Memory B cell (primary cell): ENCODE measurements at places on chromosomes 7 and 10.

DNA sequence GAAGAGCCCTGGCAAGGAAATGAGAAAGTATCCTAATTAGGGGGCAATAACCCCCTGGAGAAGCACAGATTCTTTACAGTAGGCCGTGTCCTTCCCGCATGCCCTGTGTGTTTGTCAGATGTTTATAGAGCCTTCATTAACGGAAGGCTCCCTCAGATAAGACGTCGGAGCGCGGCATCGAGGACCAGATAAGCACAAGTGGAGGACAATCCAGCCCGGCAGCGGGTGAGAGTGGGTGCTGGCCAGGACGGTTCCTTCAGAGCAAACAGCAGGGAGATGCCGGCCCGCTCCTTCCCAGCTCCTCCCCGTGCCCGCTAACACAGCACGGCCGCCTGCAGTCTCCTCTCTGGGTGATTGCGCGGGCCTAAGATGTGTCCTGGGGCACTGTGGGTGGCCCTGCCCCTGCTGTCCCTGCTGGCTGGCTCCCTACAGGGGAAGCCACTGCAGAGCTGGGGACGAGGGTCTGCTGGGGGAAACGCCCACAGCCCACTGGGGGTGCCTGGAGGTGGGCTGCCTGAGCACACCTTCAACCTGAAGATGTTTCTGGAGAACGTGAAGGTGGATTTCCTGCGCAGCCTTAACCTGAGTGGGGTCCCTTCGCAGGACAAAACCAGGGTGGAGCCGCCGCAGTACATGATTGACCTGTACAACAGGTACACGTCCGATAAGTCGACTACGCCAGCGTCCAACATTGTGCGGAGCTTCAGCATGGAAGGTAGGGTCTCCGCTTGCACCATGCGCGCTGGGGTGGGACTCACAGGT is at the start of gene GDF2:
GDF2 (plus strand) TSS at position 155 of the 762 bp plus-strand sequence; CDS start at position 370, 215 bp downstream.
- H3K4me1 ChIP-seq: peaks cover 2% of the 10 kb centered on the region
- H3K27ac ChIP-seq: no peak within 1 kb of the TSS
- H3K36me3 ChIP-seq: no peaks in the 10 kb centered on the region
- DNase-seq: no peak
- H3K27me3 ChIP-seq: peaks cover 11% of the 10 kb centered on the region
- H3K4me3 ChIP-seq: no peak within 1 kb of the TSS

- H3K36me3 ChIP-seq: no peaks in the 10 kb centered on the region
- H3K4me1 ChIP-seq: no peaks in the 10 kb centered on the region
- H3K4me3 ChIP-seq: no peak overlapping the region
- H3K27me3 ChIP-seq: no peaks in the 10 kb centered on the region
These were observed 779.3 kb downstream of the INHBA start for GRCh38 chr7:40923626-40924025.

GRCh38 chr7:42194238-42194637 is 42.8 kb downstream of the GLI3 start:
- no peak for DNase-seq
- H3K36me3 ChIP-seq: no peaks in the 10 kb centered on the region
- H3K4me1 ChIP-seq: peaks cover 4% of the 10 kb centered on the region
- H3K27ac ChIP-seq: no peak overlapping the region

DNA sequence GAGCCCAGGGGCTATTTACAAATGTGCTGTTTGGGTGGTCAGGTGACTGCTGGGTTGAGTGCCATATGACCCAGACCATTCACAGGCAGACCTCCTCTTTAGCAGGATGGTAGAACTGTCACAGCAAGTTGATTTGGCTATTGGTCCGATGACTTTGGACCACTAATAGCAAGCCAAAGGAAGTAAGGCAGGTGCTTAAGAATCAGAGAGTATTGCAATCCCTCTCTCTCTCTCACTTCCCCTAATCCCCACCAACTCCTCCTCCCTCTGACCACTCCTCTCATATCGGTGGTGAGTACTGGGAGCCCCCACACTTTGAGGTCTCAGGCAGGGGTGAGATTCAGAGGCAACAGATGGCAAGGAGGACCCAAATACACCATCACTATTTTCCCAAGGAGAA is 165.3 kb downstream of the TRIL start:
- peaks cover 2% of the 10 kb centered on the region for H3K4me1 ChIP-seq
- H3K27ac ChIP-seq: no peak overlapping the region
- no peak for DNase-seq
- H3K27me3 ChIP-seq: peaks cover 4% of the 10 kb centered on the region
- H3K4me3 ChIP-seq: no peak overlapping the region
- H3K36me3 ChIP-seq: no peaks in the 10 kb centered on the region

- no peaks in the 10 kb centered on the region for H3K36me3 ChIP-seq
- no peaks in the 10 kb centered on the region for H3K27me3 ChIP-seq
- no peak overlapping the region for H3K4me3 ChIP-seq
- no peak for DNase-seq
- H3K27ac ChIP-seq: no peak overlapping the region
These were observed 238.5 kb downstream of the ADARB2 start for GRCh38 chr10:1498746-1499358.

GRCh38 chr10:69650589-69651261 is 20.7 kb downstream of the FAM241B start:
- peaks cover 10% of the 10 kb centered on the region for H3K27me3 ChIP-seq
- no peaks in the 10 kb centered on the region for H3K36me3 ChIP-seq
- H3K4me1 ChIP-seq: no peaks in the 10 kb centered on the region
- H3K27ac ChIP-seq: no peak overlapping the region
- no peak for DNase-seq
- H3K4me3 ChIP-seq: no peak overlapping the region

DNA sequence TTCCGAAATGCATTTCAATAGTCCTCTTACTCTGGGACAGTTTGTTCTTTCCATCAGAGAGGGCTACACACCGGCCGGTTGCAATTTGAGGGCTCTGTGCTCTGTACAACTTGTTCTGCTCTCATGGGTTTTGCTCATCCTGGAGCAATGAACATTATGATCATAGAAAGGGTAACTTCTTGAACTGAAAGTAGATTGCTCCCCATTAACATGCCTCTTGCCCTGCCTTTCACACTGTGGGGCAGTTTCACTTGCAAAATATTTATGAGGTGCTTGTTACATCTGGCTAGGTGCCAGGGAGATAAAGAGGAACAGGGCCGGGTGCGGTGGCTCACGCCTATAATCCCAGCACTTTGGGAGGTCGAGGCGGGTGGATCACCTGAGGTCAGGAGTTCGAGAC is 97.3 kb upstream of the MPP7 start:
- H3K27ac ChIP-seq: no peak overlapping the region
- peaks cover 15% of the 10 kb centered on the region for H3K4me1 ChIP-seq
- no peaks in the 10 kb centered on the region for H3K36me3 ChIP-seq
- H3K4me3 ChIP-seq: no peak overlapping the region
- DNase-seq: no peak

DNA sequence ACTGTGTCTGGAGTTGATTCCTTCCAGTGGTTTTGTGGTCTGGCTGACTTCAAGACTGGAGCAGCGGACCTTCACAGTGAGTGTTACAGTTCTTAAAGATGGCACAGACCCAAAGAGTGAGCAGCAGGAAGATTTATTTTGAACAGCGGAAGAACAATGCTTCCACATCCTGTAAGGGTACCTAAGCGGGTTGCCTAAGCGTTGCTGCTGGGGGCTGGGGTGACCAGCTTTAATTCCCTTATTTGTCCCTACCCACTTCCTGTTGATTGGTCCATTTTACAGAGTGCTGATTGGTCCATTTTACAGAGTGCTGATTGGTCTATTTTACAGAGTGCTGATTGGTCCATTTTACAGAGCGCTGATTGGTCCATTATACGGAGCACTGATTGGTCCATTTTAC is 13.2 kb downstream of the AKR1B15 start:
- peaks cover 13% of the 10 kb centered on the region for H3K27me3 ChIP-seq
- H3K4me3 ChIP-seq: no peak overlapping the region
- no peak for DNase-seq
- peaks cover 4% of the 10 kb centered on the region for H3K36me3 ChIP-seq
- peaks cover 4% of the 10 kb centered on the region for H3K4me1 ChIP-seq
